Heart right ventricle (tissue), 16 donors: ENCODE measurements at places on chromosomes 3 and 15. TPM values are rescaled to one million over a fixed set of nuclear protein-coding genes. Genes with fewer than 3 reads are reported as not detected.
A peak's percentile ranks its signal among the peaks of the same experiment; 100 is the strongest.

DNA sequence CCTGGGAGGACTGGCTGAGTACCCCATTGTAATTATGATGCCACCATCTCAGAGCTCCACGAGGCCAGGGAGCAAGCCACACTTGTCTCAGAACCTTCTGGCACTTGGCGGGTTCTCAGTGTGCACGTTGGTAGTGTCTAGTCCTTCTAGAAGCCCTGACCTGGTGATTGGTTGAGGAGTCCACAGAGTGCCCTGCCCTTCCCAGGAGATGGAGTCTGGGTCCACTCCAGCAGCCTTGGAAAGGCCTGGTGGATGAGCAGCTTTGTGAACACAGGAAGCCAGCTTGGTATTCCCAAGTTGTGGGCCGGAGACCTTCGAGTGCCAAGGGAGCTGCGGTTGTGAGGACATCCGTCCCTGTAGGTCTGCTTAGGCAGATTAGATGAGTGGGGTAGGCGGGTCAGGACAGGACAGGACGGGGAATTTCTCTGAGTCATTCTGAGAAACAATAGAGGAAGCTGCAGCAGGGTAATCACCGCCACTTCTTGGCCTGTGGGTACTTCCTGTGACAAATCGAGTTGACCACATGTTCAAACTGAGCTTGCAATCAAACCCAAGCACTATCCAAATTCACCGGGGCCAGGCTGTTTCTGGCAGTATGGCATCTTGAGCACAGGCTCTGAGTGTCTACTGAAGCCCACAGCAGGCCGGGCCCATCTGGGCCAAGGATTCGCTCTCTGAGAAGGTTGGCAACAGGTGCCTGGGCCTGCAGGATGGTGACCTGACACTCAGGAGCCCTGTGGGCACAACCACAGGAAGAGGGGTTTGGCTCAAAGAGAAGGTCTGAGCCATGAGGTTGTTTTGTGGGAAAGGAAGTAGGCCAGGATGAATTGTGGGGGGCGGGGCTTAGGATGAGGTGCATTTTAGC, 71.5 kb upstream of the PLXNA1 start:
- peak; percentile 46 for DNase-seq

GRCh38 chr3:128616516-128617269, 33.9 kb downstream of the RPN1 start:
- no peak for DNase-seq

DNA sequence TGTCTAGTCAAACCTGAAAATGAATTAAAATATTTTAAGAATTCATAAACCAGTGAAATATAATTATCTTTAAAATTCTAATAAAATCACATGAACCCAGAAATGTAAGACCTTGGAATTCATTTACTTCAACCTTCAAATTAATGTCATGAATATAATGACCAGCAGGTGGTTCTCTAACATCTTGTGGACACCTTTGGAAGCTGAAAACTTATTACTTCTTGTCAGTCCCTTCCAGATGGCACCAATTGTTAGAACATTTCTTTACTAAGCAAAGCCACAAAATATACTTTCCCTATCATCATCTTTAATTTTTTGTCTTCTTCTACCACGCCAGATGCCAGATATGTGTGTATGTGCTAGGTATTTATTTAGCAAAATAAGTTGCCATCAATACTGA, 240.0 kb downstream of the MBNL1 start:
- DNase-seq = no peak

DNA sequence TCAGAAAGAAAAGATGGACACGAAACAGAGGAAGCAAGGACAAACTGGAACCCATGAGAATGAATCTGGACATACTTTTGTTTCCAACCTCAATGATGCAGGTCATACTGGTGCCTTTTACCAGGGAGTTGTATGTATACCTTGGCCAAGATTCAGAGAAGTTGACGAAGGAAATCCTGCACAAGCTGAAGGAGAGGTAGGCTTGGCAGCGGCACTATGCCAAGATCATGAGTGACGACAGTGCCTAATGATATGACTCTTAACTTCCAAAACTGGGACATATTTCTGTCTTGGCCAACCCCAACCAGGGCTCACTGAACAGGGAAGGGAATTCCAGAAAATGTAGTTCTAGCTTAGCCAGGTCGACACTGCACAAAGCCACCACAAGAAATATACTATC, 149.2 kb upstream of the SLCO3A1 start:
- DNase-seq = no peak

- peak; percentile 49 for DNase-seq
Measured at GRCh38 chr3:52236424-52236886, 2.5 kb downstream of the TWF2 start.

DNA sequence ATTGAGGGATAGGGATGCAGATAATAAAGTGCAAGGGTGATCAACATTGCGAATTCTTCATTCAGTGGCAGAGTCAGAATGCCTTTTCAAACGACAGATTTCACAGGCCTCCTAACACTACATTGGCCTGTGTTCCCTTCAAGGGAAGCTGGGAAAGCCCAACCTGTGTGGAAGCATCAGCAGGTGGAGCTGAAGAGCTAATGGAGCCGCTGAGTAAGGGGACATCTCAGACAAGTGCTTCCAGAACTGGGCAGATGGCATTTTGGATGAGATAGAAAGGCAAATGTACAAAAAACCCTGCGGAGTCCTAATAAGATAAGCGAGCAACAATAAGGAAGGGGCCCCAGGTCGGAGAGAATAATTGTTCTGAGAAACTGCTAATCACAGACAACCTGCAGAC, 8.5 kb upstream of the SLC24A5 start:
- no peak for DNase-seq

GRCh38 chr15:99016680-99017321, 9.2 kb upstream of the PGPEP1L start:
- DNase-seq = peak; percentile 25

- peak; percentile 40 for DNase-seq
Measured at GRCh38 chr15:85785887-85786780, 8.6 kb downstream of the KLHL25 start.

- DNase-seq = no peak
Measured at GRCh38 chr15:47997195-47998080, 123.4 kb upstream of the SLC24A5 start.

DNA sequence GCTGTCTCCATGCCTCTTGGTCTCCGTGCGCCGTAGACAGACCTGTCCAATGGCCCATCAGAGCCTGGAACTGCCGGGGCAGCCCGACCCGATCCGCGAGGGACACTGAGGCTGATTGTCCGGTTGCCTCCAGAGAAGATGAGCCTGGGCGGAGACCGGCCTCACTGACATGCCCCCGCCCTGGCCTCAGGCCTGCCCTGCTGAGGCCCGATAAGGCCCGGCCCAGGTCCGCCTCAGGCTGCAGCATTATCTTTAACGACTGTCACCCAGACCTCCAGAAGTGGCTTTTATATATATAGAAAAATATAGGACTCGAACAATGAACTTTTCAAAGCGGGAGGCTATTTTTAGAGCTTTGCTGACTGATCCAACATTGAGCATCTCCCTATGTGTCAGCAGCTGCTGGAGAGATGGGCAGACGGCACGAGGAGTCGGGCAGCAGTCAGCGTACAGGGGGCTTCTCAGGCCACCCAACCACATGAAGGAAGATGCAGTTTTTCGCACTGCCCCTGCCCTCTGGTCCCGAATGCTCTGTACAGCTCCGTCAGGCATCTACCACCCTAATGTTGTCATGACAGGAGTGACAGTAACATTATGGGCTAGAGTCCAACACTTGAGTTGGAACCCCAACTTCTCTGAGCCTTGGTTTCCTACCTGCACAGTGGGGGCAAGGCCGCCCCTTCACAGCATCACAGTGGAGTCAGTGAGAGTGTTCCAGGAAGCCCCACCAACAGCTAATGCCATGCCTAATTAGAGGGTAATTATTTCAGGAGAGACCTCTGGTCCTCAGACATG, 112.0 kb upstream of the RPL32 start:
- DNase-seq = no peak

GRCh38 chr3:64078966-64079365, 55.7 kb upstream of the PSMD6 start:
- no peak for DNase-seq

DNA sequence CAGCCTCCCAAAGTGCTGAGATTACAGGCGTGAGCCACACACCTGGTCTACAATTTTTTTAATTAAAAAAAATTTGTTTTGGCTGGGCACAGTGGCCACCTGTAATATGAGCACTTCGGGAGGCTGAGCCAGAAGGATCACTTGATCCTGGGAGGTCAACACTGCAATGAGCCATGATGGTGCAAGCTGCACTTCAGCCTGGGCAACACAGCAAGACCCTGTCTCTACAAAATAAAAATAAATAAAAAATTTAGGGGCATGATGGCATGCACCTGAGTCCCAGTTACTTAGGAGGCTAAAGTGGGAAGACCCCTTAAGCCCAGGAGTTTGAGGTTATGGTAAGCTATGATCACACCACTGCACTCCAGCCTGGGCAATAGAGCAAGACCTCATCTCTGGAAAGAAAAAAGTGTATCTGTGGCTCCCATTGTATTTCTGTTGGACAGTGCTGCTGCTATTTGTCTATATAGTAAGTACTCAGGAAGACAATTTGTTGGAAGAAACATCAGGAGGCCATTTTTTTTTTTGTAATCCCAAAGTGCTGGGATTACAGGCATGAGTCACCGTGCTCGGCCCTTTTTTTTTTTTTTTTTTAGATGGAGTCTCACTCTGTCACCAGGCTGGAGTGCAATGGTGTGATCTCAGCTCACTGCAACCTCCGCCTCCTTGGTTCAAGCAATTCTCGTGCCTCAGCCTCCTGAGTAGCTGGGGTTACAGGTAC, 27.5 kb upstream of the SH3BP5 start:
- DNase-seq = no peak

DNA sequence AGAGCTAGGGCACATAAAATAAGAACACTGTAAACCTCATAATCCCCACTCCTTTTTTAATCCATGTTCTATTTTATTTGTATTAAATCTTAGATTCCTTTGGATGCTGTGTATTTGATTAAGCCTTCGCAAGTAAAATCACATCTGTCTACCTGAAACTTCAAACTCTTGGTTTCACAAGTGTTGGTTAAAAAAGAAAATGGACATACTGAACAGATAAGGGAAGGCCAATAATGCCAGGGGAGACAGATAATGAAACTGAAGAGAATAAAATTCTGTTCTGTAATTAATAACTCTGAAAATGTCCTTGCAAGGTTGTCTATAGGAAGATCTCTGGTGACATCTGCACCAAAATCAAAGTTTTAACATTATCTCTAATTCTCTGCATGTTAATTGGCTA, 114.2 kb downstream of the ULK4 start:
- DNase-seq = no peak

GRCh38 chr3:171457607-171458061, 2.6 kb downstream of the TNIK start:
- no peak for DNase-seq

DNA sequence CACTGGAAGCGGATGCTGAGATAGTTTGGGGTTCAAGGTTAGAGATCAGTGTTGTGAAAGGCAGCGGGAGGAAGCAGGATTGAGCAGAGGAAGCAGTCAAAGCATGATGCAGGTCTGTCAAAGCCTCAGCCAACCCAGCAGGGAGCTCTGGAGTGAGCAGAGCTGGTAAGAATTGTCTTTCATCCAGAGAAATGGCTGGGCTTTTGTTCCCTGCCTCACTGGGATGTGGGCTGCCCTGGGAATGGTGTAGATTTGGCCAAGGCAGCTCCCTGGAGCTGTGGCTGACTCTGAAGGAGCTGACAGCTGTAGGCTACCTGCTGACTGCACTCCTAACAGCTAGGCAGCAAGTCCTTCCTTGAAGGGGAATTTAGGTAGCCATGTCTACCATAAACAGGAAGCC, 61.9 kb upstream of the STXBP5L start:
- no peak for DNase-seq

- DNase-seq = no peak
Measured at GRCh38 chr3:126472277-126473006, 3.2 kb downstream of the ZXDC start.

DNA sequence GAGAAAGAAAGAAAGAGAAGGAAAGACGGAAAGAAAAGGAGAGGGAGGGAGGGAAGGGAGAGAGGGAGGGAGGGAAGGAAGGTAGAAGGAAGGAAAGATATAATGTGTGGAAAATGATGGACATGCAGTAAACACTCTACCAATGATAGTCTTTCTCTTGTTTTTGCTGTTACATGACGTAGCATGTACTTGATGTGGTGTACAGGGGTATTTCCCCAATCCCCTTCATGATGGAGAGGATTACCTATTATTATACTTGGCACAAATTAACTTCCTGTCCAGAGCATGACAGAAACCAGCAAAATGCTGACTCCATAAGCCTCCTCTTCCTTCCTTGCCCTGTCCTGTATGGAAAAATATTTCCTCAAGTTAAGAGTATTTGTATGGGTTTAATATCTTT, 124.4 kb downstream of the B3GALNT1 start:
- no peak for DNase-seq

DNA sequence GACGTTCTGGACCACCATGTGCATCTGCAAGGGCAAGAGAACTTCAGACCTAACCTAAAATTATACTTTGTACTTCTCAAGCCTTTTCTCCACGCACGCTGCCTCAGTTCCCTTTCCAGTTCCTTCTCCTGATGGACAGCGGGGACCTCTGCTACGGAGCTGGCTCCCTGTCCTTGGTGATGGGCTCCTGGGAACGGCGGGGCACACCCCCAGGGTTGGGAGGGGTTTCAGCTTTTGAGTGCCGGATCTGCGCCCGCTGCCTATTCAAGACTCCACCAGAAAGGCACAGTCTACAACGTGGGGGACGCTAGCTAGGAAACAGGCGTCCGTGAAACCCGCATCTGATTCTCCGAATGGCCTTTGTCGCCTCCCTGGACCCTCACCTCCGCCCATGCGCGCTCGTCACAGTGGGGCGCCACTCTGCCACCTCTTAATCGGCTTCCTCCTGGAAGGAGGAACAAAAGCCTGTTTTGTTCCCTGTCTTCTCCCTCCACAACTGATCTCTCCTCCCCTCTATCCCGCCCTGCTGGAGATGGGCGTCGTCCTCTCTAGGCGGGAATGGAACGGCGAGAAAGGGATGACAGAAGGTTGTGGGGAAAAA, 2.2 kb downstream of the GPR149 start:
- DNase-seq = no peak

DNA sequence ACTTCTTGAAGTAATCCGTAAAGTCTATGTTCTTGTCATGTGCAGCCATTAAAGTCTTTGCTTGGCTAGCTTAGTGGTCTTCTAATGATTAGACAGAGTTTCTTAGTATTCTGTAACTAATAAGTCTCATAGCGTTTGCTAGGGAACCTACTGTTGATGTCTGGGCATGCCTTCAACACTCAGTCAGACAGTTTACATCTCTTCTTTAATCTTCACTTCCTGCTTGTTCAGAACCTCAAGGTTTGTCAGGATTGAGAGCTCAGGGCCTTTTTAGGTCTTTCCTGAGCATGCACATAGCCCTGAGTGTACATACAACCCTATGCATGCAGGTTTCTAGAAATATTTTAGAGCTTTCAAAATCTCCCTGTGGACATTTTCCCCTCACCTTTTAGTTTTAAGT, 426.3 kb downstream of the AGBL1 start:
- no peak for DNase-seq

DNA sequence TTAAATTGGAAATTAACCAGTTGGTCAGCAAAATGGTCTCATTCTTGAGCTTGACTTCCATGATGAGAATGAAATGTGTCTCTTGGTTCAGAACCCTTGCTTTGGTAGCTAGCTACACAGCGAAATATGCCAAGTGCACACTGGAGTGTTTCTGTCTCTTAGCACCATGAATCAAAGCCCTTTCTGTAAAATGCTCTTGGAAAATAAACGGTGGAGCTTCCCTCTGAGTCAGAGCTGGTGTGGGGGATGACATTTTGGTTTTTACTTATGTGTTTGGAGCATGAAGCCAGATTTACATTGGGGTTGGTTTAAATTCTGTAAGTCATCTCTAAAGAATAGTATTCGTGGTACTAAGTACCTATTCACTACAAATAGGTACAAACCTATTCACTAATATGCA, 85.1 kb upstream of the NANOGP8 start:
- no peak for DNase-seq

LRRC31 gene
- not detected for total RNA-seq

AVEN gene
- total RNA-seq = 17.9 TPM

MORC1 gene
- not detected for total RNA-seq

RTP1 gene
- not detected for total RNA-seq

SPSB4 gene
- 3.9 TPM for total RNA-seq
